ENCODE measurements at places on chromosomes 1 and 21. TPM values are rescaled to one million over a fixed set of nuclear protein-coding genes. Genes with fewer than 3 reads are reported as not detected.

CNN3 gene
- total RNA-seq, result 277 TPM

BGLAP gene
- total RNA-seq, result 0.27 TPM

ARV1 gene
- 11.4 TPM for total RNA-seq

OR2G6 gene
- total RNA-seq, result not detected

All from endothelial cell of coronary artery (primary cell).